NT2/D1 (cell line): ENCODE measurements at places on chromosomes 3 and 15.

DNA sequence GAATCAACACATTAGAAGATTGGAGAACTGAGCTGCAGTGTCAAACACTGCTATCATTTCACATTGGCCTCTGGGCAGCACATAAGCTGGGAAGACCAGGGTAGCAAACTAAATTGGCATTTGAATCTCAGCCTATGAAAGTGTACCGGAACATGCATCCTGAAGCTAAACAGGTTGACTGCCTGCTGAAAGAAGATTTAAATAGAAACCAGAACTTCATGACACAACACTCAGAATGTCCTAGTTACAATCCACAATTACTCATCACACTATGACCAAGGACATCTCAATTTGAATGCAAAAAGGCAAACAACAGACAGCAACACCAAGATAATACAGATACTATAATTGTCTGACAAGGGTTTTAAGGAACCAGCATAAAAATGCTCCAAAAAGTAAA is 26.2 kb downstream of the TM2D3 start:
- DNase-seq = no peak

GRCh38 chr3:178494386-178494785 is 41.9 kb upstream of the KCNMB2 start:
- DNase-seq = no peak

GRCh38 chr3:18902081-18902793 is 246.1 kb upstream of the KCNH8 start:
- DNase-seq = no peak

- no peak for DNase-seq
Observed at GRCh38 chr3:188754267-188754666, 417.5 kb upstream of the TPRG1 start.

DNA sequence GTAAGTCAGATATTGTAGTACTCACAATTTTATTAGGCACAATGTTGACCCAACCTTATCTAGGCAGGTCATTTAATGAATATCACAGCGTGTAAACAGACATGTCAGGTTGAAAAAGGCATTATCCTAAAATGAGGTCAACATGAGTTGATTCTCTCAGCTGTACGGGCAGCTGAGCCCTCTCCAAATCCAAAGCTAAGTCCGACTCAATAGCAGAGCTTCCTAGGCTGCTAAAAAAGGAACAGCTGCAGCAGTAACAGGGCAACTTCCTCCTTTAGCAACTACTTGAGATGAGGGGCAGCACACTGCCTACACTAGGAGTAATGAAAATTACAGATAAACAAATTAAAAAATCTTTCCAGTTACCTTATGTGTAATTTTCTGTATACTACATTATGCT is 189.2 kb downstream of the CADM2 start:
- no peak for DNase-seq
